NCI-H2081 treated with DMSO at 0.1 percent for 48 hours (cell line): ENCODE measurements at places on chromosomes 11 and 22.

DNA sequence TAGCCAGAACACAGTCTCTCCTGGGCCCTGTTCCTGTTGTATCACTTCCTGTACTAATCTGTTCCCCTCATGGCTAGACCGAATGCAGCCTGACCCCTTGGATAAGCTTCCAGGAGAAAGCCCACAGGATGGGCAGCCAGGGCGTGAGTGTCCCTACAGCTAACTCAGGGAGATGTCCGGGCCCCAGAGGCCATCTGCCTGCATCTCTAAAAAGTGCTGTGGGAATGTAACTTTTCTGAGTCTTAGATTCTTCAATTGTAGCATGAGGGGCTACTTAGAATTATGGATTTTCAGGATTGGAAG, 7.7 kb upstream of the MALAT1 start:
- DNase-seq, result no peak

DNA sequence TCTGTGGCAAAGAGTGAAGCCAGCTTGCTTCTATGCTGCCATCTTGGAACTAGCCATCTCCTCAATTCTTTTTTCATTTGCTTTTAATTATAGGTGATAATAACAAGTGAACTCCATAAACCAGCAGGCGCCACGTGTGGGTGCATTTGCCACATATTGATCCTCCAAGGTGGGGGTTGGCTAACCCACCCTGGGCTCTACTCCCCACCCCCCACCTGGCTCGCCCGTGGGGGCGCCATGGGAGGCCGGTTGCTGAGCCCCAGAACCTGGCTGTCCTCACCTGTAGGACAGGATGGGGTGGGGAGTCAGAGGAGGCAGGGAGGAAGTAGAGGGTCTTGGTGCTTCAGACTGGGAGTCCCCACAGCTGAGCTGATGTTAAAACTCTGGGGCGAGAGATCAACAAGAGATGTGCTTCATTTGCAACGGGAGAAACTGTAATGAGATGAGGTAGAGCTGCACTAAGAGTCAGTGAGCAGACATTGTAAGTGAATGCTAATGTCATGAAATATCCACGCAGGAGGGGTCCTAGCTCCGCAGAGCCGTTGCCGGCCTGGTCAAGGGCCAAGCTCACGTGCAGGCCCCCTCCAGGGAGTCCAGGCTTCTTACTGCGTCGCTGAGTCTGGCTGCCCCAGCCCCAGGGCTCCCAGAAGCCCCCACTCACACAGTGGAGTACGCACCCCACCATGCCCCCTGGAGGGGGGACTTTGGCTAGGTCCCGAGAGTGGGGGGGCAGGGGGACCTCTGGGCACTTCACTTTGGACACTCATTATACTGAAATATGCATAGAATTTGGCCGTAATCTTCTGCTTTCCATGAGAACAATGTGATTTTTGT, 59.4 kb downstream of the BRD1 start:
- no peak for DNase-seq

- DNase-seq, result no peak
Measured at GRCh38 chr11:10257478-10257877, 36.5 kb downstream of the SBF2 start.

DNA sequence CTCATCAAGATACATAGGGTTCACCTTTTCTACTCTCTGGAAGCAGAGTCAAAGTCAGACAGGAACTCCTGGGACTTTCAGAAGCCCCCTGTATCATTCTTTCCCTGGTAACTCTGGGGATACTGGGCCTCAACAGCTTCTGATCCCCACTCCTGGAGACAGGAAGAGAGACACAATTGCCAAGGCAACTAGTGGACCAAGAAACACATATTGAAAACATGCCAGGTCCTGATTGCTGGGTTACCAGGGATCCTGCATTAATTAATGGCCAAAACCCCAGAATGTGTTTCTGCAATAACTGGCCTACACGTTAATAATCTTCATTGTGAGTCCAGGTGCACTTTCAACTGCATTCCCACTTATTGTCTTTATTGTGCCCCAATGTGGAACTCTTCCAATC, 260.8 kb upstream of the POU2AF2 start:
- DNase-seq, result no peak
